ENCODE measurements at places on chromosomes 1 and 21. TPM values are rescaled to one million over a fixed set of nuclear protein-coding genes. Genes with fewer than 3 reads are reported as not detected.
A peak's percentile ranks its signal among the peaks of the same experiment; 100 is the strongest.

- DNase-seq: no peak
Measured at GRCh38 chr1:245770156-245770555, 615.4 kb downstream of the KIF26B start.

The CDC42SE1 gene
- 81.2 TPM for total RNA-seq

The NMNAT2 gene
- 0.39 TPM for total RNA-seq

GRCh38 chr1:192869308-192869940, 60.6 kb downstream of the RGS2 start:
- no peak for DNase-seq

The GPR25 gene
- total RNA-seq: not detected

The S100A13 gene
- 111 TPM for total RNA-seq

The CCDC185 gene
- total RNA-seq: not detected

The LCK gene
- 0.57 TPM for total RNA-seq

The IL23R gene
- total RNA-seq: not detected

The COL16A1 gene
- 7.6 TPM for total RNA-seq

The HUNK gene
- total RNA-seq: 0.05 TPM

- no peak for DNase-seq
Measured at GRCh38 chr1:204358605-204359004, 1.1 kb downstream of the PLEKHA6 start.

DNA sequence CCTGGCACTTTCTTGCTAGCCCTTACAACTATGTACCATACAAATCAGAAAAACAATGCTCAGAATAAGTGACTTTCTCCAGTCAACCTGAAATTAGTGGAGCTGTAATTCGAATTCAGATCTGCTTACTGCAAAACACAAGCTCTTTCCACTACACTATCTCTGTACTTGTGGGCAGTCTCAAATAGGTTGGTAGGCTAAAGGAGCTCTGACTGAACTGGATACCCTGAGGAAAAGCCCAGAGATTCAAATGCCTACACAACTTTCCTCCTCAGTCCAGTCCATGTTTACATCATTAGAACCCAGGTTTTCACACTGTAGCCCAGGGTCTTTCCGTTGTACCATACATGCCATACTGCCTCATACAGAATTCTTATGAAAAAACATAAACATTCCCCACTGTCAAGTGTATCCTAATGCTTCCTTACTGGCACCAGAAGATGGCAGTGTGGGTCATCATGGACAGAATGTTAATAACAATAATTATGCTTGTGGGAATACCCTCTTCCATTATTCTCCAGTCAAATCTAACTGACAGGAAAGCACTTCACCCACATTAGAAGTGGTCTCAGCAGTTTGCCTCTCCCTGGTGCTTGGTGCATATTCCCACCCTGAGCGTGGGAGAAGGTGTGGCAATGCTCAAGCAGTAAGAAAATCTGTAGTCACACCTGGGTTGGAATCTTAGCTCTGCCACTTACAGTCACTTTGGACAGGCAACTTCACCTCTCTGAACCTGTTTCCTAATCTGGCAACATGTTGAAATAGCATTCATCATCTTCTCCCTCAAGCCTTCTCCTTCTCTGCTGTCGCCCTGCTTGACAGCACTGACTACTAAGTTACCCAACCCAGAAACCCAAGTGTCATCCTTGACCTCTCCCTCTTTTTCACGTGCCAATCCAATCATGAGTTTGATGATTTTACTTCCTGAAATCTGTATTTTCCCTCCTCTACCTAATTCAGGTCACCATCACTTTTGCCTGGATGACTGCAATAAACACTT, 14.4 kb upstream of the ZFYVE9 start:
- DNase-seq: peak; percentile 52

DNA sequence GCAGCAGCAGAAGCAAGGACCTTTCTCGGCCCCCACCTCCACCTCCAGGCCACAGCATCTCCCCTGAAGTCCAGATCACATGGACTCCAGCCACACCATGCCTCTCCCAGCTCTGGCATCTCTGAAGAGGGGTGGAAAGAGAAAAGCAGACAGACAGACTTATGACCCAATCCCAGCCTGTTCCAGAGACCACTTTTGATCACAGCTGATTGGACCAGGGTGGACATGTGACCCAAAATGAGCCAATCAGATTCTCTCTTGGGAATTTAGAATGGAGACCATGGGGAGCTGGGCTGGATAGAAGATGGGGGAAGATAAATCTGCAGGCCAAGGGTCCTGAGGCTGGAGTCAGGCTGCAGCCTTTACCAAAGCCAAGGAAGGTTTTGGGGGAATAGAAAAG, 16.4 kb downstream of the HTR1D start:
- no peak for DNase-seq

The DENND2D gene
- total RNA-seq: 10.4 TPM

- DNase-seq: no peak
Measured at GRCh38 chr21:31305888-31306287, 38.2 kb downstream of the TIAM1 start.

- DNase-seq: no peak
Measured at GRCh38 chr1:9687120-9687873, 35.8 kb downstream of the PIK3CD start.

DNA sequence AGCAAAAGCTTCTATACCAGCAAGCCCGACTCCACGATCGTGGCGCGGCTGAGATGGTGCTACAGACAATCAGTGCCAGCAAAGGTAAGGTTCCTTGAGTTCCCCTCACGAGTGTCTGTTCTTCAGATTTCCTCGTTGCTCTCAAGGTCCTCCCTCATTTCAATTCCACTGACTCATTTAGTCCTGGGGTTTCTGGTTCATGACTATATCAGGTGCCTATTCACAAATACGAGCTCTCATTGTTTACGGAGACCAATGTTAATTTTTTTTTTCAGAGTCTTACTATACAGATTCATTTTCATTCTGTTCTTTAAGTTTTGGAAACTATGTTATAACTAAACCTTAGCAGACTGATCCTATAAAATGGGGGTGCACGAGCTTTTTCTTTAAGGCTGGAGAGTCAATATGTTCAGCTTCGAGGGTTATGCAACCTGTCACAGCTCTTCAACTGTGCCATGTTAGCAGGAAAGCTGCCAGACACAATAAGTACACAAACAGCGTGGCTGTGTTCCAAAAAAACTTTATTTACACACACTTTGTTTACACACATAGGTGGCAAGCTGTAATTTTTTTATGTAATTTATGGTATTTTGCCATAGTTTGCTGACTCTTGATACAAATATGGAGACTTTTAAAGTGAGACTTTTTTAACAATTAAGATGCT, 134.3 kb downstream of the ZP4 start:
- no peak for DNase-seq

DNA sequence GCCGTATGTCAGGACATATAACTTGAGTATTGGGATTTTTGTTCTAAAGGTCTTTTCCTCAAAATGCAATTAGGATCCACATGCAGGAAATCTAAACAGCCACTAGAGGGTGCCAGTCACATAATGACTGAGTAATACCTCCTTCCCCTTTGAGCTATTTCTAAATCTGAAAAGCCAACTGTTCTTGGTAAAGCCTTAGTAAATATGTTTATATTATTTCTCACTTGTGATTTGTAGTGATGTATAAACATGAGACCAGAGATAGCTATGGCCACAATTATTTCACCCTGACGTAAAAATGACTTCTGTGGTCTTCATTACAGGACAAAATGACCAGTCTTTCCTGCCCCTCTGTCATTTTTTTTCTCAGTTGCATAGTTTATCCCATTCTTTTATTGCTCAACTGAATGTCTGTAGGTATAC, 41.0 kb upstream of the DR1 start:
- DNase-seq: peak; percentile 28

- DNase-seq: no peak
Measured at GRCh38 chr1:7552402-7552801, 218.7 kb upstream of the VAMP3 start.

- no peak for DNase-seq
Measured at GRCh38 chr1:4701276-4701675, 46.9 kb downstream of the AJAP1 start.

- no peak for DNase-seq
Measured at GRCh38 chr1:55203064-55203463, 12.1 kb downstream of the USP24 start.

The CYP4A22 gene
- total RNA-seq: not detected

DNA sequence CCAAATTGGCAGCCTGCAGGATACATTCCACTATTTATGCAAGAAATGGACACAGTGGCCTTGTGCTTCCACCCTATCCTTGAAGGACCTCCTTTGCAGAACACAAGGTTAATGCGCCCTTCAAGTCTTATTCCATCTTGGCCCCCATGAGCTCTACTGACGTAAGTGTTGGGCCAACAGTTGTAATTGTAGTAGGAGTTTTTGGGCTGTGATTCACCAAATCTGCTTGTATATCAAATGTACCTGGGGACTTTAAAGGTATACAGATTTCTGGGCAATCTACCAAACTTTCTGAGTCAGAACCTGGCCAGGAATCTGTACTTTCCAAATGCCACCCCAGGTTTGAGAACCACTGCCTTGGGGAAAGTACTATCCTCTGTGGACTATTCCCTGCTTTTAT, 100.9 kb upstream of the MARK1 start:
- DNase-seq: no peak

- no peak for DNase-seq
Measured at GRCh38 chr1:211711315-211711705, 35.9 kb upstream of the NEK2 start.

The C1QA gene
- 0.41 TPM for total RNA-seq

GRCh38 chr1:99869304-99869703, 19.1 kb downstream of the AGL start:
- DNase-seq: no peak

DNA sequence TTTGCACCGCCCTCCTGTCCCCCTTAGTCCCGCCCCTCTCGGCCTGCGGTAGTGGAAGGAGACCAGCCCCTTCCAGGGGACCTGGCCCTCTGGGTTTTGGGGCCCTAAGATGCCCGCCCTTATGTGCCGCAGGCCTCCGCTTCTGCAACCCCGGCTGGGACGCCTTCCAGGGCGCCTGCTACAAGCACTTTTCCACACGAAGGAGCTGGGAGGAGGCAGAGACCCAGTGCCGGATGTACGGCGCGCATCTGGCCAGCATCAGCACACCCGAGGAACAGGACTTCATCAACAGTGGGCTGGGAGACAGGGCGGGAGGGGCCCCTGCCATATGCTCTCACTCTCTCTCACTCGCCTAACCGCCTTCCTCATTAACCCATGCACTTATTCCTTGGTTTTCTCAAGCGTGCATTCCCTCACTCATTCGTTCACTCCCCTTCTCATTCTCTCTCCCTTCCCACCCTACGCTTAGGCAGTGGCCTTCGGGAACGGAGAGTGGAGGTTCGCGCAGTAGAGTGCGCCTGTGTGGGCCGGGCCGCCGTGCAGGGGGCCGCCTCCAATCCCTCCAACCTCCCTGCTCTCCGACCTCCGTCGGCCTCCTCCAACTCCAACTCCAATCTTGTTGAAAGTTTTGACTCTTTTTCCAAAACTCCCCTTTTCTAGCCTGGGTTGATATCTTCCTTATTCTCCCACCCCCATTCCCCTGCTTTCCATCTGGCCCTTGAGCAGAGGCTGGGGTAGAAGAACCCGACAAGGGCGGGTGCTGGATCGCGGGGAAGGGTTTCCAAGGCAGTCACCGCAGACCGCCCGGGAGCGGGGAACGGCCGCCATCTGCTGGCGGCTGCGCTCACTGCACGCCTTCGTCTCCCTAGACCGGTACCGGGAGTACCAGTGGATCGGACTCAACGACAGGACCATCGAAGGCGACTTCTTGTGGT, 15.2 kb downstream of the BCAN start:
- DNase-seq: no peak

- no peak for DNase-seq
Measured at GRCh38 chr1:154955039-154955717, 721 bp downstream of the PBXIP1 start.

DNA sequence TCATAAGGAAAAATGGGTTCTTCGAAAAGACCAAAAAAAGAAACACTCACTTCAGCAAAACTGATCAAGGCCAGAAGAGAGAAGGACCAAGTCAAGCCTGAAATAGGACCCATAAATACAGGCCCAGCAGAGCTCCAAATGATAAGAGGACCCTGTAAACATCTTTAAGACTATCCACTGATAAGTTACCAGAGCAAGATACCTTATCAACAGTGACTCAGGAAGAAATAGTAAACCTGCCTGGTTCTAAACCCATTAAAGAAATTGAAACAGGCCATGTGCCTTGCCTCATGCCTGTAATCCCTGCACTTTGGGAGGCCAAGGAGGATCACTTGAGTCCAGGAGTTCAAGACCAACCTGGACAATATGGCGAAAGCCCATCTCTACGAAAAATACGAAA, 81.8 kb upstream of the ERRFI1 start:
- no peak for DNase-seq

The EPHA10 gene
- total RNA-seq: 2.8 TPM

GRCh38 chr1:65812065-65812464, 19.4 kb downstream of the PDE4B start:
- DNase-seq: peak; percentile 12

The DDR2 gene
- total RNA-seq: 1.9 TPM

- DNase-seq: no peak
Measured at GRCh38 chr21:45211661-45212060, 76.0 kb downstream of the POFUT2 start.

The TTC22 gene
- total RNA-seq: 0.10 TPM

The HSPB7 gene
- 0.10 TPM for total RNA-seq

DNA sequence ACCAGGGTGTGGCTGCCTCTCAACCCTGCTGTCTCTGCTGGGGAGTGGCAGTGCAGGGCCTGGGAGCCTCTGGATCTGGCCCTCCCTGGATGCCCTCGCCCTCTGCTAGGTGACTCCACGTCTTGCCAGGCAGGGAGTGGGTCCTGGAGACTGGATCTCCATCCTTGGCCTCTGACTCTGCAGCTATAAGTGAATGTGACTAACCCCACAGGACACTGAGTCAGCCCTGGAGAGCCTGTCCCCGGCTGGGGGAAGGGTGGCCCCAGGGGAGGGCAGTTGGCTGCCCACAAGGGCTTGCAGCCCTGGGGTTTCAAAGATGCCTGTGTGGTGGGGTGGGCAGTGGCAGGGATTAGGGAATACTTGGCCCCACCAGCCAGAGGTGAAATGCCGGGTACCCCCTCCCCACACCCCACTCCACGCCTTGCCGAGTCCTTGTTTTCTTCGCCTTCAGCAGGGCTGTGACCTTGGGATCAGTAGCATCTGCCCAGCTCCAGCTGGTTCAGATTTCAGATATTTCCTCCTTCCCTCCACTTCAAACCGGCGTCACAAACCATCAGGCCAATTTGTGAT, 1.9 kb upstream of the MYBPH start:
- DNase-seq: no peak

The MFN2 gene
- 104 TPM for total RNA-seq

The RORC gene
- not detected for total RNA-seq

The C4BPA gene
- 0.26 TPM for total RNA-seq

GRCh38 chr1:12097321-12097720, 34.2 kb downstream of the TNFRSF8 start:
- no peak for DNase-seq

The FCGR1A gene
- total RNA-seq: not detected

- DNase-seq: no peak
Measured at GRCh38 chr1:181936269-181936668, 125.2 kb downstream of the ZNF648 start.

DNA sequence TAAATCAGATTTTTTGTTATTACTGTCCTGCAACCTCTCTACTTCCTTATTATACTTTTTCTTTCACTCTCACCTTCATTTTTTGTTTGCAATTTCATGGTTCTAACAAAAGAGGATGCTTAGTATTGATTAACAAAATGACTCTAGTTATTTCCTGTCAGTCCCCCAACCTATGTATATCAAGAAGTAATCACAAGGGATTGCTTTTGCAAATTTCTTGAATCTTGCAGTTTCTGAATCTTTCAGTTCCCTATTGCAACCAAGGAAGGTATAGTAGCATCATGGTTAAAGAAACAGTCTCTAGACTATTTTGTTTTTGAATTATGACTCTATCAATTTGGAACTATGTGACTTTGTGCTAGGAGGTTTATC, 446.9 kb downstream of the NEGR1 start:
- no peak for DNase-seq

- DNase-seq: no peak
Measured at GRCh38 chr1:94281361-94282142, 44.2 kb upstream of the ARHGAP29 start.

The HMCN1 gene
- total RNA-seq: 0.23 TPM

All from Panc1 (cell line).